CD4-positive, alpha-beta T cell treated with Interleukin-4 for 1 hour (primary cell): ENCODE measurements at places on chromosomes 6 and 20.

GRCh38 chr6:148868314-148868713, 121.5 kb downstream of the UST start:
- DNase-seq: no peak

DNA sequence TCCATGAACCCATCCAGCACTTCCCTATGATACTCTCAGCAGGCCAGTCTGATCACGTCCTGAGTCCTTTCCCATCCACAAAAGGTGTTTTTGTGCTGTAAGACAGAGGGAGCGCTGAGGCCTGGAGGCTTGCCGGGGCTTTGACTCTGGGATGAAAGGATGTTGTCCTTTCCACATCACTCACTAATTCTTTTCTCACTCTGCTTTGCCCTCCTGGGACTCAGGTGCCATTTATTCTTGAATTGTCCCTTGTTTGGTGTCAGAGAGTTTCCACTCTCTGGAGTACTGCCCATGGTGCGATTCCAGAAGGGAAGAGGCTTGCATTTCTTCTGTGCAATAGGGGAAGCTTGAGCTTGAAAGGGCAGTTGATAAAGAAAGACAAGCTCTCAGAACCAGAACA, 15.3 kb upstream of the TUBB2B start:
- DNase-seq: no peak

GRCh38 chr6:160394654-160395035, 46.5 kb downstream of the SLC22A3 start:
- no peak for DNase-seq

- no peak for DNase-seq
Measured at GRCh38 chr6:46490425-46491200, 636 bp downstream of the RCAN2 start.

- DNase-seq: no peak
Measured at GRCh38 chr6:121222656-121223055, 111.6 kb downstream of the TBC1D32 start.

- peak; percentile 31 for DNase-seq
Measured at GRCh38 chr6:26270486-26270861, 94.5 kb upstream of the BTN3A2 start.

DNA sequence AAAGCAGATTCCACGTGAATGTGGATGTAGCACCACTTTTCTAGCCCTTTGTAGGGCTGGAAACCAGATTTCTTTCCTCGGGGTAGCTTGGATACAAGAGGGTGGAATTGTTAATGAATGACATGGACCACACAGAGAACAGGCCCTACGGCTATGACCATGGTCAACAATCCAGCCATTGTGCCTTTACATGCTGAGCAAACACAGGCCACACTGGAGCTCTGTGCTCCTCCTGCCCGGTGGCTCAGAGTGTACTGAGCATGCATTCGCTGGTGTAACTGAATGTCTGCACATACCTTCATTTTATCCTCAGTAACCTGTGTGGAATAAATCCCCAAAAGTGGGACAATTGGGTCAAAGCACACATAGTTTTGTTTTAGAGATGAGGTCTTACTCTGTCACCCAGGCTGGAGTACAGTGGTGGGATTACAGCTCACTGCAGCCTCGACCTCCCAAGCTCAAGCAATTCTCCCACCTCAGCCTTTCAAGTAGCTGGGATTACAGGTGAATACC, 32.8 kb downstream of the LRP11 start:
- DNase-seq: no peak

GRCh38 chr20:55472704-55473103, 532.6 kb downstream of the CBLN4 start:
- no peak for DNase-seq

GRCh38 chr20:56828402-56828801, 199.3 kb downstream of the TFAP2C start:
- DNase-seq: no peak

DNA sequence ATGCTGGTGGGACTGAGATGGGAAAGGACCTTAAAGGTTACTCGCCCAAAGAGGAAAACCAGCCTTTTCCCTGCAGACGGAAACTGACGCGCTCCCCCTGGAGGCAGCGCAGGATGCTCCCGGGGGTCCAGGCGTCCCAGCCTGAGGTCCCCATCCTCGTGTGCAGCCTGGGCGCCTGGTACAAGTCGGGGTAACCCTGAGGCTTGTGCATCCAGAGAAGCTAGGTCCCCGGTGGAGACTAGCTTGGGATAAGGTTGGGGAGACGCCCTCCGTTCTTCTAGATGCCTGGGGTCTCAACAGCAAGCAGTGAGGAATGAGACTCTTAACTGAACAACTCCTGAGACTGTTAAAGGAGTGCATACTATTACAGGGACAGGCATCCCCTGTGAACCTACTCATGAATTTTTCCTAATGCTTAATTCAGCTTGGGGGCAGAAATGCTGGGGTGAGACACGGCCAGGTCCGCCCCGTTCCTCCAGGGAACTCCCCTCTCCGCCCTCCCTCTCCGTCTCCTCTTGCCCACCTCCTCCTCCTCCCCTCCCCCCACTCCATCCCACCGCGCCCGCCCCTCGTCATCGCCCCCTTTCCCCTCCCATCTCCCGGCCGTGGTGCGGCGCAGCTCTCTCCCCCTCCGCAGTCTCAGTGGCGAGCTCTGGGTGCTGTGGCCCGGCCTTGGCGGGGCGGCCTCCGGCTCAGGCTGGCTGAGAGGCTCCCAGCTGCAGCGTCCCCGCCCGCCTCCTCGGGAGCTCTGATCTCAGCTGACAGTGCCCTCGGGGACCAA, at the start of gene PRSS35:
TSS of gene PRSS35 (plus strand) at position 634 of the 781 bp plus-strand sequence. CDS start 10,908 bp downstream, outside the sequence.
- DNase-seq: no peak

DNA sequence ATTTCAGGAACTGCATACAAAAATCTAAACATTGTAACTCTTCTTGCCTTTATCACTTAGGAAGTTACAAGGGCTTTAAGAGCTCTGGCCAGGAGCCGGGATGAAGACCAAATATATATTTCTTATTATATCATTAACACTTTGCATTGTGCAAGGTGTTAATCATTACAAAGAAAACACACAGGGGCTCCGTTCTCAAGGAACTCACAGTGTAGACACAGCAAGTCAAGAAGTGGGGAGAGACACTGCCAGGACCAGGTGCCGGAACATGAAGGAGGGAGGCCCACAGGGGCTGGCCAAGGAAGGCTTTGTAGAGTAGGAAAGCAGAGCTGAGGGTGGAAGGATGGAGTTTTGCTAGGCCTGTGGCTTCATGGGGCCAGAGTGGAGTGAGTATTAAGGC, 17.4 kb downstream of the ITPR3 start:
- no peak for DNase-seq

DNA sequence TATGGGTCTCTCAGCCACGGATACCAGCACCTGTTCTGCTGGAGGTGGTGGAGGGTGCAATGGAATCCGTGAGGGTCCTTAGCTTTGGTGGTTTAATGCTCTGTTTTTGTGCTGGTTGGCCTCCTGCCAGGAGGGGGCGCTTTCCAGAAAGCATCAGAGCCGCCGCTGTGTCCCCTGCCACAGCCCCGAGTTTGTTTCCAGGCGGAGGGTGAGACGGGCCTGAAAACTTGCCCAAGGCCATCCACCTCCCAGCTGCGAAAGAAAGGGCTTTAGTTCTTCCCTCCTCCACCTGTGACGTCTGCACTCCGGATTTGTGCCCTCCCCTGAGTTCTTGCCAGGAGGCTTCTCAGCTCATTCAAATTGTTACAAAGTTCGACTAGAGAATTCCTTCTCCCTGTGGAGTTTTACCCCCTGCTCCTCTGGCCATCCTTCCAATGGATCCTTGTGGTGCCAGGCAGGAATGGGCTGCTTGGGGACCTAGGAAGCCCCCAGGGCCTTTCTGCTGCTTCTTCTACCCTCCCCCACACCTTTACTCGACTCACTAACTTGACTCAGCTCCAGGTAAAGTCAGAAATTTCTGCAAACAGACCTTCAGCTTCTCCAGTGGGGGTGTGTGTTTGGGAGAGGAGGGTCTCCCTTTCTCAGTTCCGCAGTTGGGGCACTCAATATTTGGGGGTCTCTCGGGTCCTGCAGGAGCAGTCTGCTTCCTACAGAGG, 873.7 kb downstream of the KIF16B start:
- DNase-seq: no peak

DNA sequence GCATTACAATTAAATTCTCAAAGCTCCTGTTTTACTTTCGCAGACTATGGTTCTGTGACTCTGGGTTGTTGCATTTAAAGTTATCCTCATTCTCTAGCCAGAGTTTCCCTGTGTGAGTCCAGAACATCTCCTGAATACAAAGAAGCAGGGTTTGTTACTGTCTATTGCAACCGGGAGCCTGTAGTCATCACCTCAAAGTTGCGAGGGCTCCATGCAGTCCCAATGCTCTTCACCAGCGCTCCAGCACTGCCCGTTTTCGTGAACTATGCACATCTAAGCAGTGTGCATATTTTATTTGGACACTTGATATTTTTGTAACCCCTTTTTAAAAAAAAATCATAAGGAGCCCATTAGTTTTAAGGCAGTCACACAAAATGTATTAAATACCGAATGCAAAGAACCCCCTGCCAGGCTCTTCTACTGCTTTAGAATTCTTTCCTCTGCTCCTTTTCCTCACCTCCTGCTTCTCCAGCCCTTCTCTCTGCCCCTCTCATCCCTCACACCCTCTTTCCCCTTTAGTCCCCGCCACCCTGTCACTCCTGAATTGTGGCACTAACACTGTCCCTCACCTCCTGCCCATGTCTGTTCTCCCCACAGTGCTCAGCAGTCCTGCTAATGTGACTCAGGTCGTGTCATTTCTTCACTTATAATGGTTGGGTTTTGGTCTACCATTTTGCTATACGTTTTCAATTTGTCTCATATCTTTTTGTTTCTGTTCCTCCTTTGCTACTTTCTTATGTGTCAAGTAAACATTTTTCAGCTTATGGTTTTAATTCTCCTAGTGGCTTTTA, 1.1 kb upstream of the HLA-C start:
- peak; percentile 38 for DNase-seq

- DNase-seq: no peak
Measured at GRCh38 chr20:4455301-4455701, 266.4 kb upstream of the PRND start.

DNA sequence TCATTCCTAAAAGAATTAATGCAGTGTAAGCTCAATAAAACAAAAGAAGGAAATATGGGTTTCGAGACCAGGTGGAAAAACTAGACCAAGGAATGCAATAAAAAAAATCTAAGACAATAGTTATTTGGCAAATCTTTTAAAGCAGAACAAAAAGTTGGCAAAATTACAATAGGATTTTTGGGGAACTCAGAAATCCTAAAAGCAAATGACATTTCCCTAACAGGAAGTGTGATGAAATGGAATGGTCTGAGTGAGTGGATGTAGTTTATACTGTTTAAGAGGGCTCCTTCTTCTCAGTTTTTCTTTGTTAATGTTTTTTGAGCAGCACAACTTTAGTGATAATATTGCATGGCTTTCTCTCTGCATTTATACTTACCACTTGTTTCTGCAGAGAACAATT, 190.0 kb downstream of the PLCB4 start:
- no peak for DNase-seq

DNA sequence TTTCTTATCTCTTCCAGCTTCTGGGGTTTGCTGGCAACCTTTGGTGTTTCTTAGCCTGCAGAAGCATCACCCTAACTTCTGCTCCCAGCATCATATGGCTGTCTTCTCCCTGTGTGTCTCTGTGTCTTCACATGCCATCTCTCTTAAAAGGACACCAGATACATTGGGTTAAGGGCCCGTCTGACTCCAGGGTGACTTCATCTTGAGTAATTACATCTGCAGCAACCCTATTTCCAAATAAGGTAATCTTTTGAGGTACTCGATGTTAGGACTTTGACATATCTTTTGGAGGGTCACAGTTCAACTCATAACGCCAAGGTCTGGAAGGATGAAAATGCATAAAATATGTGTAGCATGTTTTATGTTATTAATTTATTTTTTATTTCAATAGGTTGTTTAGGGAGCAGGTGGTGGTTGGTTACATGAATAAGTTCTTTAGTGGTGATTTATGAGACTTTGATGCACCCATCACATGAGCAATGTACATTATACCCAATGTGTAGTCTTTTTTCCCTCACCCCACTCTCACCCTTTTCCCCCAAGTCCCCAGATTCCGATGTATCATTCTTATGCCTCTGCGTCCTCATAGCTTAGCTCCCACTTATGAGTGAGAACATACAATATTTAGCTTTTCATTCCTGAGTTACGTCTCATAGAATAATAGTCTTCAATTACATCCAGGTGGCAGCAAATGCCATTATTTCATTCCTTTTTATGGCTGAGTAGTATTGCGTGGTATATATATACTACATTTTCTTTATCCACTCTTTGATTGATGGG, 131.1 kb downstream of the TBXT start:
- DNase-seq: no peak

DNA sequence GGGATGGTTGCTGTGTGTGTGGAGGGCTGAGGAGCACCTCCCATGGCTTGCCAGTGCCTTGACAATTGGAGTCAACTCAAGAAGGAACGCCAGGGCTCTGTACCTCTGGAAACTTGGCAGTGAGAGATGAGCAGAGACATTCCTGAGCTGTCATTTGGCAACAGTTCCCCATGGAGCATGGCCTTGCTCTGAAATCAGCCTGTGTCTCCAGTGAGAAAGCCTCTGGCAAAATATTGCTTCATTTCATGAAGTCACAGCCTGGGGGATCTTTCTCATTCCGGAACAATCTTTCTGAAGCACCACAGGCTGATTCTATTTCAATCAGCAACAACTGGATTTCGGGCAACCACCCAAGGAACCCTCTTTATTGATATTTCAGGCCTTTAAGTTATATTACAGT, 52.2 kb upstream of the FNDC1 start:
- DNase-seq: no peak

GRCh38 chr6:118641042-118641441, 10.3 kb downstream of the CEP85L start:
- no peak for DNase-seq

DNA sequence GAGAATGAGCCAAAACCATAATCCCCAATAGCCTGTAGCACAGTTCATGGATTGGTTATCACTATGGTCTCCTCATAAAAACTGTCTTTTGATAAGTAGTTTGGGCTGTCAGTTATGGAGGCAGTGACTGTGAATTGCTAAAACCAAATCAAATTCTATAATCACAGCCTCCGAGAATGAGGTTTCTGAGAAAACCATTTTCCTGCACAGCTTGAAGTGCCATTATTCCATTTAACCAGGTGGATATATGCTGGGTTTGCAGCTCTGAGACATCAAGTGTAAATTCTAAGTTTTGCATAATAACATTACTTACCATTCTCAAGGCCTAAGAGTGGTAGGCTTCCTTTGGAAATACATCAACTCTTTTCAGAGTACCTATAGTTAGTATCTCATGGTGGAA, 485.4 kb downstream of the FRK start:
- DNase-seq: no peak

DNA sequence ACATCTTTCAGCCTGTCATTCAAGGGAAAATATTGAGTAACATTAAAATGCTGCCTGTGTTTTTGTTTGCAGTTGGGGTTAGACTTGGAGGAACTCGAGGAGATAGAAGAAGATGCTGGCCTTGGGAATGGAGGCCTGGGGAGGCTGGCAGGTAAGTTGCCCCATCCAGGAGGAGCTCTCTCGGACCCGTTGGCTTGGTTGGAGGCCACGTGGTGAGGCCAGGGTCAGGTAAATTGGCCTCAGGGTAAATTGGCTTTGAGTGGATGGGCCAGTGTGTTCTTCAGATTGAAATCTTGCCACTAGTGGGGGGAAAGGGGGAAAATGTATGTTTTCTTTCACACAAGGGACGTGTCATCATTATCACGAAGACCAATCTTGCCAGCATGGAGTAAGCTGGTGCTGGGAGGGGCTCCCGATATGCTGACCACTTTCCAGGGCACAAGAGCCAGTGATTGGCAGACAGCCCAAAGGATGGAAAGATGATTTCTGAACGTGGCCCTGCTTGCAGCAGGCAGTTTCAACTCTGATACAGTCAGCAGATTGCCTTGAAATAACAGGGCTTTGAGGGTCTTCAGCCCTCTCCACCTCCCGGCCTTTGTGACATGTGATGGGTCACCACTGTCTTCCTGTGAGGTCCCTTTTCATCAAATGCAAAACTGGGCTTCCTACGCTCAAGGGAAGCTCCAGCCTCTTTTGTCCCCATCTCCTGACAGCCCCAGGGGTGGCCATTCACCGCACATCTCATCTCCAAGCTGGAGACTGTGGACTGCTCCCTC, 21.4 kb downstream of the PYGB start:
- no peak for DNase-seq
